ENCODE measurements at places on chromosomes 6 and 20.

DNA sequence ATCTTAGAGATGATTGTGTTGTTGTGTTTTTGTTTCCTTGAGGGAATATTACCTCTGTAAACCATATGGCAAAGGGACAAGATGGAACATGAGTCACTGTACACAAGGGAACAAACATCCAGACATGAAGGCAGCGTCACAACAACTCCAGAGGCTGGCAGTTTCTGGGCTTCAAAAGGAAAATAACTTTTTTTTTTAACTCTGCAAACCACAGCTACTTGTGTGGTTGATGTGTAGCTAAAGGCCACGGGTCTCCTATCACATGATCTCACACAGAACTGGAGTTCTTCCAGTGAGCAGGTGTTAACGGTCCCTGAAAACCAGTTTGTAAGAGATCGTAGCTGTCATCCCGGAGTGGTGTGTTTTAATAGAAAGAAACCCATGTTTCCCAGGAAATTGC is 33.2 kb upstream of the HBS1L start:
- no peak for DNase-seq

DNA sequence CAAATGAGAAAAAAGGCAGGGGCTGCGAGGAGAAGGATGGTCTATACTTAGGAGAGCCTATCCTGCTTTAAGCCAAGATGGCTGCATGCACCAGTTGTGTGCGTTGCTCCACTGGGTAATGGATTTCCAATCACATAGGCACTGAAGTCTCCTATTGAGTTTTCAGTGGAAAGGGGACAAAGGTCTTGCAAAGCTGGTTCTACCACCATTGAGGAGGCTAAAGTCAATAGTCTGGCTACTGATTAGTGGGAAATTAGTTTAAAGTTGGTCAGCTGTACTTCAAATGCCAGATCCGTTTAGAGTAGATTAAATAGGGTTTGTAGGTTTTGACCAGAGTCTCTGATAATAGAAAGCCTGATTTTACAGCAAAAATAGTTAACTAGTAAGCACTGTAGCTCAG is 104.9 kb downstream of the SESN1 start:
- DNase-seq, result no peak

DNA sequence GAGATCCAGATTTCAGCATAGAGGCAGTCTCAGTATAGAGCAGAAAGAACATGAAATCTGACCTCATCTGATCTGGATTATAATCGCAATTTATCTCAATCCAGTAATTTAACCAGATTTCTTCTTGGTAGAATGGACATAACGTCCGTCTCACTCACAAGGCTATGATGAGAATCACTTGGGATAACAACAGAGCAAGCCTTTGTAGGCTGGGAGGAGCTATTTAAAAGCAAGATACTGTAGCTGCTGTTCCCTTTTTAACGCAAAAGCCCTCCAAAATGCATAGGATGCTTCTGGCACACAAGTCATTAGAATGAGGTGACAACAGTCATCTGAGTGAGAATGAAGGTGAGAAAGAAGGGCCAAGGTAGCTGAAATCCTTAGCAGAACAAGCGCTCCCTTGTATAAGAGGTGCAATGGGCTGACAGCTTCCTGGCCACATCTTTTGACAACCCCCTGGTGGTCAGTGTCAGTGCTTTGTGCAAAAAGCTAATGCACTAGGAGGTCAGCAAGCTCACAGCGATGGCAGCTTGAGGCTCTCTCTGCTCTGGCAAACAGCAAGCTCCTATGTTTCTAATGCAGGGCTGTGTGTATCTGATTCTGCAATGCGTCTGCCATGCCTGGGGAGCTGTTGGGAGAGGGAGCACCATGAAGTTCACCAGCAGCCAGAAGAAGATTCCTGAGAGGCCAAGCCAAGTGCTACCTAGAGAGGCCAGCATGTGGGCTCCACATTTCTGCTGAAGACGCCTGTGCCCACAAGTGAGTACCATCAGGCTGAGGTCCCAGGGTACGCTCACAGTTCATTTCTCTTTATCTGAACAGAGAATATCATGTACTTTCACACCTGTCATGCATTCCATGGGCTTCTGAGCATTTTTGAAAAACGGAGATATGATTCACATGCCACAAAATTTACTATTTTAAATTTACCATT is 16.2 kb downstream of the METTL24 start:
- peak; percentile 53 for DNase-seq

- no peak for DNase-seq
Measured at GRCh38 chr20:61391185-61391584, 139.1 kb downstream of the CDH4 start.

GRCh38 chr6:35089216-35089934 is 51.8 kb downstream of the TCP11 start:
- no peak for DNase-seq

DNA sequence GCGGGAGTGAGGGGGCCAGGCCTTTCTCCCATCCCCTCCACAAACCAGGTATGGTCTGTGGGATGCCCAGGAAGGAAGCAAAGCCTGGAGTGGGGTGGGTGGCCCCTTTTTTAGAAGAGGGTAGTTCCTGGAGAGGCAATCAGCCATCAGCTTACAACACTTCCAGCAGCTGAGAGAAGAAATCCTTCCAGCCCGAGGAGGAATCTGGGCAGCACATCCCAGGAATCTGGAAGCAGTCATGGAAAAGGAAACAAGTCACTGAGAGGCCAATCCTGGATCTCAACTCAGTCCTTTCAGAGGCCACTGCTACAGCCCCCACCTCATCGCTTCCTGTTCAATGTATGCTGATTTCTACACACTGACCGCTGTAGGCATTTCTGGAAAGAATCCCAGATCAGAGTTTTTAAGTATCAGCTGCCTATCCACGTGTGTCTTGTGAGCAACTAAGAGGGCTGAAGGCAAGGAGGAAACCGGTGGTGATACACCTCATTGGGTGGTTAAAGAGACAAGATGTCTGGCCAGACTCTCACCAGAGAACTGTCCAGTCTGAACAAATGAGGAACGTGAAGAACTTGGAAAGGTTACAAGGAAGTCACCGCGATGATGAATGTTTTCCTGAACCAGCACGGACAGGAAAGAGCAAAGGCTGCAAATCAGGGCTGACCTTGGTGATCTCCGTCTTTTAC is 92.9 kb upstream of the SHLD1 start:
- peak; percentile 99 for DNase-seq

DNA sequence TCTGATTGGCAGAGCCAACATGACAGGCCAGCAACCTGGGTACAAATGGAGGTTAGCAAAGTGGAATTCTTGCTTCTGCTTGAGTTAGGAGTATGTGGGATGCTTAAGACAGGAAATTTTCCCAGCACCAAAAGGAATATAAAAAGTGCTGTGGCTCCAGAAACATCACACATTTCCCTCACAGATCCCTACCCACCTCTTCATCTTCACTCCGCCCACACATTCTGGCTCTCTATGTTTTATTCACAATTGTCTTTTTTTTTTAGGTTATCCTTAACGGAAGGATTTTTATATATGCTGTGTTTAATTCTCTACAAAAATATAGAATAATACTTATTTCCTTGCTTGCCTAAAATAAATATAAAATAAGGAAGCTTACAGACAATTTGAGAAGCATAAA is 563.3 kb upstream of the HS3ST5 start:
- DNase-seq, result no peak

Measured in fibroblast of pulmonary artery (primary cell).